Activated T-helper 1 cell treated with Interleukin-2 at 50 U/mL for 16 hours (primary cell): ENCODE measurements at places on chromosomes 2 and 18.

DNA sequence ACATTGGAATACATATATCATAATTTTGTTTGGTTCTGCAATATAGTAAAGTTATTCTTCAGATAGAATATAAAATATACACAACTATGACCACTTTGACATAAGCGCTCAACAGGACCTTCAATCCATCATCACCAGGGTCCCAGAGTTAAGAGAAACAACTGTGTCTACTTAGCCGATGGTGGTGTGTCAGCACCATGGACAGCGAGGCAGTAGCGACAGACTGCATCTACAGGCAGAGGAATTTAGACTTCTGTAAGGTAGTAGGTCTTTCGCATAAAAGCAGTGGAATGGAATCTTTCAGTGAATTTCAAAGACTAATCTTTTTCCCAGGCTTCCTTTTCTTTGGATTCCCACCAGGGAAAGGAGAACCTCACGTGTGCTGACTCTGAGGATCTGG, 20.5 kb upstream of the LRPPRC start:
- no peak for DNase-seq

DNA sequence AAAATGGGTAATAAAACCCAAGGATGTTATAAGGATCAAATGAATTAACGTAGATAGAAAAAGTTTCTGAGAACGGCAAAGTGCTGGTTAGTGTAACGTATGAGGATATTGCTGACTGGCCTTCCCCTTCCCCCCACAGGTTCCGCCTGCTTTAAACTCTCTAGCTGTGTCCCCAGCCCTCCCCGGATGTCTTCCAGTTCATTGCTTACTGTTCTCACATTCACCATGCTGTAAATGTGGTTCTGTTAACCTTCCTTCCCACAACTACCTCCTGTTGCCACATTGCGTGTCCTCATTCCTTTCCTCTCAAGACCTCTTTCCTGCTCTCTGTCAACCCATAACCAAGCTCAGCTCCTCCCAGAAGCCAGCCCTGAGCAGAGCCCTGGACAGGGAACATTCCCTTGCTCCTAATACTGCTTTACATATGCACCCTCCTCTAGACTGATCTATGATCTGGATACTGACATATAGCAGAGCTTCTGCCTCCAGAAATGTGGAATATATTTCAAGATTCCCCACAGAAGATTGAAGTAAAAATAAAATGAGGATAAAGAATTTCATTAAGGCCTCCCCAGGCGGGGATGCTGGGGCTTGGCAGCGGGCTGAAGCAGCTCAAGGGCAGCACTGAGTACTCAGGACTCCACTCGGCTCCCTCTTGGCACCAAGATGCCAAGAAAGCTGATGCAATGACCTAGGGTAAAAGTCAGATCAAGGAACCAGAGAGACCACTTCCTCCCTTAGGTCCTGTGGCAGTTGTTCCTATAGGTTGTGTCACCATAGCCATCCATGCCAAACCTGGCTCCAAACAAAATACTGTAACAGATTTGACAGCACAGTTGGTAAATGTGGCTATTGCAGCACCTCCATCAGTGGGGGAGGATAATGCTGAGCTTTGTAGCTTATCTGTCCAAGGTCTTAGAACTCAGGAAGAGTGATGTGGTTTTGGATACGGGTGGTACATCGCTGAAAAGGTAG, 136.4 kb upstream of the PIK3C3 start:
- no peak for DNase-seq

DNA sequence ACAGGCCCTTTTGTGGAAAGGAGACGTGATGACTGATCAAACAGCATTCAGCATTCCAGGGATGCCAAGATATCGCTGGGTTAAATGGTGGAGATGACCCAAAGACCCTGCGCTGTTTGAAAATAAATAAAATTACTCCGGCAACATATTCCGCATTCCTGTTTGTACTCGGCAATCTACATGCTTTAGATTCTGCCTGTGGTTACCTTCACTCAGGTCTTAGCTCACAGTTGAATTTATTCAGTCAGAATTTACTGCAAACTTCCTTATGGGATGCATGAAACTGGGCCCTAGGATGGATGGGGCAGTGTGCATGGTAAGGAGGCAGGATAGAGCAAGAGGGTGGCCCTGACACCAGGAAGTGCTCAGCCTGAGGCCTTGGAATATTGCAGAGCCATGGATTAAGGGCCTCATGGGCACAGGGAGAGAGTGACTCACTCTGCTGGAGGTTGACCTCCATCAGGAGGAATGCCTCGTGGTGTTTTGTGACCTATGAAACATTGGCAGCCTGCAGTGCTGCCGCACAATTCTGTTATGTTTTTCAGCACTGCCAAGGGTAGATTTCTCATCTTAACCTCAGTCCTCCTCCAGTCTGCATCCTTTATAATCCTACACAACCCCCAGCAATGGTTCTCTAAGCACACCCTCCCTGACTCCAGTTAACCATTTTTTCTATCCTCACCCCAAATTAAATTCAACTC, 321.4 kb downstream of the IRS1 start:
- DNase-seq = no peak

DNA sequence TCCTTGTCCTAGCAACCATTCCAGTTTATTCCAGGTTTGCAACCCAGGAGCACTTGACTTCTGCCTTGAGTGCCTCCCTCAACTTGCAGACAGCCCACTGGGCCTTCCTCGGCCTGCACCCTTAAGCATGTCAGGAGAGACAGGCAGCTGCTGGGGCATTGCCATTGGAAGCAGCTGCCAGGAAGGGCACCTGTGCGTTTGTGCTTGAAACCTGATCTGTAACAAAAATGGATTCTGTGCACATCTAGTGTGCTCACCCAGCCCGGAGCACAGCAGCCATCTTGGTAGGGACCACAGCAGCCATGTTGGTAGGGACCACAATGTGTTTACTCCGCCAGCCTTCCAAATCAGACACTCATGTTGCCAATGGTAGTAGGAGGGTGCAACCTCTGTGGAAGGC, 44.3 kb upstream of the GLI2 start:
- no peak for DNase-seq

DNA sequence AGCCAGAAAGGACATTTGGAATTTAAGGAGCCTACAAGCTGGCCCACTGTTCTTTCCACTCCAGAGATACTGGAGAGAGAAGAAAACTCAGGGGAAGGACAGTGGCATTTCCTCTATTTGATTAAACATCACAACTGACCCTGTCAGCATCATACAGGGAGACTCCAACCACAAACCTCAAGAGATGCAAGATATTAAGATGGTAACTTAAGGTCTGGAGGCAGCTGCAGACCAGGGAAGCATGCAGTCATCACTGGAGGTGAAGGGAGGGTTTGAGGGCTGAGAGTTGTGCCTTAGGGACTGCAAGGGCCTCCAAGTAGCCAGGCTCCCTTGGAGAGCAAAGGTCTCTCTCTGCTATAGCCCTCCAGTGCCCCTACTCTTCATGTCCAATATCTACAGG, 67.4 kb downstream of the RNF152 start:
- no peak for DNase-seq

- no peak for DNase-seq
Observed at GRCh38 chr18:32753656-32754260, 19.1 kb downstream of the KLHL14 start.

- DNase-seq = no peak
Observed at GRCh38 chr2:158395166-158395565, 61.4 kb downstream of the CCDC148 start.

DNA sequence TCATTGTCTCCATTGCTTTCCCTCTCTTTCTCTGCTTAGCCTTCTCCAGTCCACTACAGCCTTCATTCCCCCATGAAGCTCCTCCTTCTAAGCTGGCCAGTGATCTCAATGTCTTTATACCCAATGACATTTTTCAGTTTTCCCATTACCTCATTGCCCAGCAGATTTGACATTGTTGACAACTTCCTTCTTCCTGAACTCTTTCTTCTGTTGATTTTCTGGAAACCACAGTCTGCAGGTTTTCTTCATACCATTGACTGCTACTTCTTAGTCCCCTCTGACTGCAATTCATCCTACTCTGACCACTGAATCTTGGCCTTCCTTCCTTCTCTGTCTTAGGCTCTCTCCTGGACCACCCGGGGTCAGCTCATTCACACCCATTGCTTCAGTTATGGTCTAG, 22.9 kb upstream of the SPP2 start:
- no peak for DNase-seq

GRCh38 chr2:59874971-59875755, 678.3 kb downstream of the BCL11A start:
- DNase-seq = no peak

DNA sequence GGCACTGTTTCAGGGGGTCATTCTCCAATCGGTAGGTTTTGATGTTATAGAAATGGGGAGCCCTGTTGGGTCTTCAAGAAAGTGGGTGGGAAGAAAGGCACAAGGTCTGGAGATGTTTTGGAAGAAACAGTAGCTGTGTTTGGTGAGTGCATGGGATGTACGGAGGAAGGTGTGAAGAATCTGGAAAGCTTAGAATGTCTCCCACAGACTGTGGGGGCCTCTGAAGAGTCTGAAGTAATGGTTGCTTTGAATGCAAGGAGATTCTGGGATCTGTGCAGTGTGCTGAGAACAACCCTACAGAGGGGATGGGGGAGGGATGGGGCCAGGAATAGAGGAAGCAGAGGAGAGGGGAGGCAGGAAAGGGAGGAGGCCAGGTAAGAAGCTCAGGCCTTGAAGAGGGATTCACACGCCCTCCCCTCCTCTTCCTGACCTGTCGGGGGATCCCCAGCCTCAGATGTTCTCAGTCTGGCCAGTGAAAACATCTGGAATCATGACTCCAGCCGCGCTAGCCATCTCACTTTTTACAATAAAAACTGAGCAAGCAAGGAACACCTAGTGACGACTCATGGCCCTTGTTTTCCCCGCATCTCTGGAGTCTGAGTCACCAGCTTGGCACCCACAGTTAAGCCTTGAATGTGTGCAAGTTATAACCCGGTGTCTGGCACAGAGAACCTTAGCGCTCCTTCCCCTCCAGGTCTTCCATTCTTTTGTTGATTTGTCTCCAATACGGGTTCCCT, 74.2 kb downstream of the SH3BP4 start:
- DNase-seq = no peak

- DNase-seq = no peak
Observed at GRCh38 chr2:101047075-101047766, 45.1 kb downstream of the RPL31 start.

DNA sequence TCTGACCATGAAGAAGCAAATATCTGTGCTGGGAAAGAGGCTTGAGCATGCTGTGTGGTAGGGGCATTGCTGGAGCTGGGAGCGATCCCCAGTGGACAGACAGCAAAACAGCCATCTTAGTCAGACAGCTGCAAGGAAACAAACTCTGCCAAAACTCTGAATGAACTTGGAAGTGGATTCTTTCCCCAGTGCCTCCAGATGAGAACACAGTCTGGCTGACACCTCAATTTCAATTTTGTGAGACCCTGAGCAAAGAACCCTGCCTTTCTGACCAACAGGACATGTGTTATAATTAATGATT, 23.2 kb upstream of the FAP start:
- no peak for DNase-seq

GRCh38 chr2:129334696-129335410, 644.6 kb upstream of the RAB6C start:
- DNase-seq = no peak

GRCh38 chr2:219987830-219988229, 360.4 kb downstream of the SLC4A3 start:
- no peak for DNase-seq

DNA sequence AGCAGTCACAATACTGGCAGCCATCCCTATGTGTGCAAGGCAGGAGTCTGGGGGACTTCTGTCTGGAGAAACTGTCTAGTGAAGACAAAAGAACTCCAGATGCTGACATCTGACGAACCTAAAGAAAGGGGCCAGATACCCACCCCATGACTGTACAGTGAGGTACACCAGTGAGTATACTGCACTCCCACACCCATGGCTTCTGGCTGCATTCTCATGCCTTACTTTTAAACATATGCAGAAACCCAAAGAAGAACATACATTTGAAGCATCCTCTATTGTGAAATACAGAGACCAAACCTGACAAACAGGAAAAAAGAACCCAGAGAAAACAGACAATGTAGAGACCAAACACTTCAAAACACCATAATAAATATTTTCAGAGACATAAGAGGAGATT, 102.2 kb downstream of the ACTR3 start:
- DNase-seq = no peak

DNA sequence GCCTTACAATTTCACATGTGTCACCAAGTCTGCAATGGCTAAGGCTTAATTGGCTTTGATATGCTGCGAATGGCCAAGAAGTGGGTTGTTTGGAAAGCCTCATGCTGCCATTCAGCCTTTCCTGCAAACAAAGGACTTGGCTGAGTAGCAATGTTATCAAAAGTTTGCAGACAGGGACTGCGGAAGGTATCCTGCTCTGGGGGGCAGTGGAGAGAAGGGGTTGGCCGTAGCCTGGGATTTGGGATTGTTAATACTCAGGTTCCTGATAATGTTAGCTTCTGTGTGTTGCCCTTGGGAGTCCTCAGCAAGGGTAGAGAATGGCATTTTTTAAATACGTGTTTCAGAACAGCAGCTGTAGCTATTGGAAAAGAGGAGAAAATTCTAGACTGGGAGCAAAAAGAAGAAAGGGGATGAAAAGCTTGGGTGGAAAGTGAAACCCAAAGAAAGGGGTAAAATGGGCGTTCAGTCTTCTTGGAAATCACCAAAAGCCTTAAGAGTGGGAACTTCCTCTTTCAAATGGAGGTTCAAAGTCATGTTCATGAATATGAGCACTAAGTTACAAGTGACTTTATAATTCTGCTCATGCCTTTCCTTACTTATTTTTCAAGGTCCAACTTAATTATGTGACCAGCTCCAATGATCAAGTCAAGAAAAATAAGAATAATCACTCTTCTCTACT, 325.1 kb downstream of the RNF144A start:
- no peak for DNase-seq

DNA sequence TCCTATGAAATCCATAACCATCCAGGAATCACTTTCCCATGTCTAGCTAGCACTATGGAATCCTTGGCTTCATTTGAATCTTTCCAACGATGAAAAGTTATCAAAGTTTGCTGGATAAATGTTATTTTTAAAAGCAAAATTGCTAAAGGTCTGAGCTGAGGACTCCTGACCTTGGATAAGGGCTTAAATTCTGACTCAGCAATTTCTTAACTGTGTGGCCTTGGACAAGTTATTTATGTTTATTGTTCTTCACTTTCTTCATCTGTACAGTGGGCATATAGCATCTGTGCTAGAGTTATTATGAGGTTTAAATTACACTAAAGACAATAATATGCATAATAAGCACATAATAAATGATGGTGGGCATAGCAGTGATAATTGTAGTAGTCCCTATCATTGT, 227.5 kb downstream of the KCNS3 start:
- no peak for DNase-seq

DNA sequence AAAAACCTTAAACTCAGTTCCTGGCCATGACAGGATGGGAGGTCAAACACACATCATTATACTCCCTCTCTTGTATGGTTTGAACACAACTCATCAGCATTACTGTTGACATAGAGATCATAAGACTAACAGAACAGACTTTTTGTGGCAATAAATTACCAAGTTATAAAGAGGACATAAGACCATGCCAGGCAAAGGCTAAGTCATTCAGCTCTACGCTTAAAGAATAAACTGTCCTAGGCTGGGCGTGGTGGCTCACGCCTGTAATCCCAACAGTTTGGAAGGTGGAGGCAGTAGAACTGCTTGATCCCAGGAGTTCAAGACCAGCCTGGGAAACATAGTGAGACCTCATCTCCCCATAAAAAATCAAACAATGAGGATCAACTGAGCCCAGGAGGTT, 16.4 kb downstream of the NLRC4 start:
- no peak for DNase-seq

GRCh38 chr2:158725441-158725891, 69.7 kb upstream of the DAPL1 start:
- no peak for DNase-seq

GRCh38 chr2:234768608-234769196, 183.1 kb upstream of the SH3BP4 start:
- DNase-seq = no peak
